ENCODE measurements at places on chromosomes 2 and 18.

DNA sequence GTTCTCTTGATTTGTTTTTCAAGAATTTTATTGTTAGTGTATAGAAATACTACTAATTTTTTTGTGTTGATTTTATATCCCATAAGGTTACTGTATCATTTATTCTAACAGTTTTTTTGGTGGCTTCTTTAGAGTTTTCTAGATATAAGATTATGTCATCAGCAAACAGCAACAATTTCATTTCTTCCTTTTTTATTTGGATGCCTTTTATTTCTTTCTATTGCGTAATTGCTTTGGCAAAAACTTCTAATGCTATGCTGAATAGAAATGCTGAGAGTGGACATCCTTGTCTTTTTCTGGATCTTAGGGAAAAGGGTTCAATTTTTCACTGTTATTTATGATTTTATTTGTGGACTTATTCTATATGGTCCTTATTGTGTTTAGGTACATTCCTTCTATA lies 298.8 kb downstream of the RPRM start:
- no peak for DNase-seq

DNA sequence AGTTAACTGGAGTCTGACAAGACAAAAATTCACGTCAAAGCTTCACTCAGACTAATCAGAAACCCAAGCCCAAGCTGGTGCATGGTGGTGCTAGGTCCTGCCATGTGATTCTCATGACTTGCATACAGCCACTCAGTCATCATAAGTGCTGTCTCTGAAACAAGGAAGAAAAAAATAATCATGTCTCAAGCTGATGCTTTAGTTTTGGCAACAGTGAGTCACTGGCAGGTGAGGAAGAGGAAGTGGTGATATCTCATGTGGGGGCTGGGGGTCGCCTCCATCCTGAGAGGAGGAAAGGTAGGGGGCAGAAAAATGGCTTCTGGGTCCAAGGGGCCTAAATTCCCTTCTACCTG lies 136.3 kb downstream of the TMEM163 start:
- DNase-seq, result no peak

- DNase-seq, result no peak
These were observed 208.6 kb downstream of the MYO1B start for GRCh38 chr2:191453761-191454160.

- no peak for DNase-seq
These were observed 123.6 kb downstream of the LPIN1 start for GRCh38 chr2:11870064-11870463.

GRCh38 chr2:159963700-159964099 lies 98.7 kb downstream of the PLA2R1 start:
- DNase-seq, result no peak

- DNase-seq, result no peak
These were observed 8.7 kb upstream of the HTR2B start for GRCh38 chr2:231133365-231134099.

DNA sequence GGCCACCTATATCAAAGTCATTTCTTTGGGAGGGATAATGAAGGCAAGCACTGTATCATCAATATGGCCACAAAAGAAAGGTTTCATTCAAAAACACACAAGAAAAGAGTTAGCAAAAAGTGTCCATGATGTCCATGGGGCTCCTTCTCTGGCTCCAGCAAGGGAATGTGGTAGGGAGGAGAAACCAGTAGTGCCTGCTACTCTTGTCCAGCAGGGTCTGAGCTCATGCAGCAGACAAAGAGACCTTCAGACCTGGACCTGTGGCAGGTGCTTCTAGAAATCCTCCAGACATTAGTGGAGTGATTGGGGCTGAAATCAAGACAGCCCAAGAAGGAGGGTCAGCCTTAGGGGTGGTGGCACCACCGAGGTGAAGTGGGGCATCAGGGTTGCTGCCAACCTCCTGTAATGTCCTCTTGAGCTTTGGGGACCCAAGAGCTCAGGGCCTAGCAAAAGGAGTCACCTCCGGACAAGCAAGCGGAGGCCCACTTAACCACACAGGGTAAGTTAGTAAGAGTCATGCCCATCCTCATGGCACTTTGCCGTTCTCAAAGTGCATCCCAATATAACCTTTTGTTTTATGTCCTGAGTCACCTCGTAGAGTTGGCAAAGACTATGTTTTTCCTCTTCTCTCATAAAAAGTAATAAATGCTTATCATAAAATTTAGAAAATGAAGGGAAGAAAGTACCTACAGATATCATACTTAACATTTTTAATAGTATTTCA lies 112.6 kb upstream of the YPEL5 start:
- DNase-seq, result peak; percentile 44

DNA sequence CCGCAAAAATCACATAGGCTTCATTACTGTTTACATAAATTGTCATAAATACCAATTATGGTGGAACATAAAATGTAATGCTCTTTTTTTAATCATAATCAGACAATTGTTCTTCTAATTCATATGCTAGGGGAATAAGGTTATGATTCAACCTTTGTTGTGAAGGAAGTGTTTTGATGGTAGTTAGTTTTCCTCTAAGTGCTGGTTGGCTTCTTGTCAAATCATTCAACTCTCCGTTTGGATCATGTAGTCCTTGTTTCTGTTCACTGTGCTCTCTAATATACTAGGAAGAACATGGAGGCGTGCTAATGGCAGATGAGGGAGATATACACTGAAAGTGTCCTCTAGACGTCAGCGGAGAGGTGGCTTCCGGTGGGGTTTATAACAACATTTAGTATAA lies 1938.0 kb upstream of the PIK3C3 start:
- DNase-seq, result no peak

GRCh38 chr2:19793132-19793750 lies 108.5 kb downstream of the TTC32 start:
- DNase-seq, result no peak

GRCh38 chr18:13635046-13635445 lies 91.3 kb downstream of the FAM210A start:
- no peak for DNase-seq

GRCh38 chr2:231935207-231935524 lies 9.0 kb upstream of the NPPC start:
- no peak for DNase-seq

GRCh38 chr2:239143858-239144712 lies 256.7 kb downstream of the HDAC4 start:
- DNase-seq, result peak; percentile 55

DNA sequence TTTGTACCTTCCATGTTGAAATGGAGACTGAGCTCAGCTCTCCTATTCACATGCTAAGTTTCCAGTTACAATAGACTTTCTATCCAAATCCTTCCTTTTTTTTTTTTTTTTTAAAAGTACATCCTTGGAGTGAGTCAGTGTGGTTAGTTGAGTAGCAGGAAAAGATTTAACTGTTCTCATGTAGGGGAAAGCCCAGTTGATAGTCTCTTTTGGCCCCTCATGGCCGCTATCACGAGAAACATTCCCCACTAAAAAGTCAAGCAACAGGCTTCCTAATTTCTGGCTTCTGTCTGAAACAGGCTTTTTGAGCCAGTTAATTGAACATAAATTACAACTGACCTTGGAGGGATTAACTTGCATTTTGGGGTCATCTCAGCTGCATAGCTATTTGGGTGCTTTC lies 161.3 kb downstream of the MEIS1 start:
- no peak for DNase-seq

- DNase-seq, result no peak
These were observed 448.3 kb upstream of the ST6GAL2 start for GRCh38 chr2:107334306-107334705.

DNA sequence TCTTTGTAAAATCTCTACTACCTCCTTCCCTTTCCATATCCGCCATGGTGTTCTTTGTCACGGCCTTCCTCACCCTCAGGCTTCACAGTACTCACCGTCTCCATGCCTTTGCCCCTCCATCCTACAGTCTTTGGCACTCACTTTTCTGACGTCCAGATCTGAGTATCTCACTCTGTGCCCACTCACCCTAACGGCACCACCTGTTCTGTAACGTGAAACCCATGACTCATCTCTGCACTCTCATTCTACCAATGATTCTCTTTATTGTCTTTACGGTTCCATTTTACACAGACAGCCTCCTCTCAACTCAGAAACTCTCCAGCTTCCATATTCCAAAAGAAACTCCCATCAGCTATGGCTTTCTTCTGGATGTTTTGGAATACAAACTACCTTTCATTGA lies 56.7 kb downstream of the NETO1 start:
- DNase-seq, result no peak

GRCh38 chr18:31407649-31408048 lies 31.1 kb downstream of the DSG4 start:
- no peak for DNase-seq

- no peak for DNase-seq
These were observed 60.8 kb upstream of the REL start for GRCh38 chr2:60820416-60821132.

- DNase-seq, result no peak
These were observed 31.0 kb upstream of the SNTG2 start for GRCh38 chr2:919672-920071.

GRCh38 chr2:207229161-207229560 lies 63.4 kb upstream of the KLF7 start:
- no peak for DNase-seq

GRCh38 chr2:149603248-149603647 lies 15.7 kb upstream of the MMADHC start:
- no peak for DNase-seq

DNA sequence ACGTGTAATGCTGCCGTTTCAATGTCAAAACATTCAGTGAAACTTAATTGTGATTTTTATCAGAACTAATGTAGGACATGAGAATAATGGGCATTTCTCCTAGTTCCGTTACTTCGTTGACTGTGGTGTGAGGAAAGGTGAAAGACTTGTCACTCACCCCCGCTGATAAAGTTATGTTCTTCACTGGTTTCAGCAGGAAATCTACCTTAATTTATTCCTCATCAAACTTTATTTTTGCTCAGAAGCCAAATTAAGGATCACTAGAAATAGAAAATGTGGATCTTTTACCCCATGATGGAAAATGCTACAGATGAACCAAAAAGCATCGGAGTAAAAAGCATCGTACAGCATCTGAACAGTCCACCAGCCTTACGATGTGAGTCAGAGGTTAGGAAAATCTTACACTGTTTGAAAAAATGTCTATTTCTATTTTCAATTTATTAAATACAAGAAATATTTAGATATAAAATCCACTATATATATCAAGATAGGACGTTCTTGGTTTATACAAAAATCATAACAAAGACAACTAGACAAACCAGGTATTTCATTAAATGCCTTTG lies 1.0 kb upstream of the ROCK1 start:
- no peak for DNase-seq

- DNase-seq, result no peak
These were observed 445.1 kb upstream of the UBE2E3 start for GRCh38 chr2:180535289-180535688.

DNA sequence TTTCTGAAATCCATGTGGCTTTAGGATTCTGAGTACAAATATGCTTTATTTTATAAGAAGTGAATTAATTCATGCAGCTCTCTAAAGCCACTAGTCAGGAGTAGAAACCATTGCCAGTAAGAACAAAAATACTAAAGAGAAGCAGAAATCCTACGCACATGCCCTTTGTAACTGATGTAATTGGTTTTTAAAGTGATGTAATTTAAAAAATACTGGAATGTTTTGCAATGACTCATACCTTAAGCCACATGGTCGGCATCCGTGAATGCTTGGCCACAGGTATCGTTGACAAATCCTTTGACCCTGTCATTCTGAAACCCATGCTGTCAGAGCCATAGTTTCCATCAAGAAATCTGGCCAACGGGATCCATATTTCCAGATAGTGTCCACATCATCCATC lies 213.3 kb downstream of the ACKR3 start:
- DNase-seq, result no peak

GRCh38 chr18:37548679-37549289 lies 16.8 kb downstream of the CELF4 start:
- DNase-seq, result no peak

GRCh38 chr18:60506682-60507081 lies 134.1 kb upstream of the MC4R start:
- DNase-seq, result no peak

Data from T47D (cell line).